ENCODE measurements at places on chromosomes 3 and 15. TPM values are rescaled to one million over a fixed set of nuclear protein-coding genes. Genes with fewer than 3 reads are reported as not detected.

The MAGEF1 gene
- total RNA-seq: 25.0 TPM

The SKOR1 gene
- total RNA-seq: 1.3 TPM

The CNTN4 gene
- 80.0 TPM for total RNA-seq

The PIERCE2 gene
- total RNA-seq: 0.85 TPM

The LYZL4 gene
- total RNA-seq: not detected

The TRIM71 gene
- total RNA-seq: 0.40 TPM

The APOD gene
- total RNA-seq: 6,445 TPM

The GRAMD1C gene
- 3.0 TPM for total RNA-seq

The CFAP161 gene
- not detected for total RNA-seq

The PLXND1 gene
- total RNA-seq: 319 TPM

The MASP1 gene
- 6.3 TPM for total RNA-seq

The PRSS50 gene
- total RNA-seq: 0.13 TPM

The MYLK gene
- 51.1 TPM for total RNA-seq

The PLA2G4D gene
- not detected for total RNA-seq

The MLF1 gene
- total RNA-seq: 21.1 TPM

The TJP1 gene
- 465 TPM for total RNA-seq

The PLCH1 gene
- 4.5 TPM for total RNA-seq

The SKIL gene
- 85.2 TPM for total RNA-seq

The PLEKHO2 gene
- total RNA-seq: 62.9 TPM

DNA sequence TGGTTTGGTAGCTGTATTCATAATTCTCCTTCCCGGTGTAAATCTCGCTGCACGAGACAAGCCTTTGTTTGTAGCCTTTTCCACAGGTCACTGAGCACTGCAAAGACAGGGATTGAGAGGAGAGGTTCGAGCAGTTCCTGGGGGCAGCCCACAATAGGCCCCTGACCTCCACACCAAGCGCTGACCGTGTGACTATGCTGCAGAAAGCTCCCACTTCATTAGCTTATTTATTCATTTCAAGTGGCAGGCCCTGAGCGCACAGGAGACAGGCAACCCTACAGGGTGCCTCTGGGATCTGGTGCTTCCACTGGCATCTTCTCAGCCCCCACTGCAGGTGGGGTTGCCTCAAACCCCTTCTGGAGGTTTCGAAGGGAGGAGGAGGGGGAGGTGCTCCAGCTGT, 140.9 kb downstream of the ADAMTS9 start:
- DNase-seq: no peak

DNA sequence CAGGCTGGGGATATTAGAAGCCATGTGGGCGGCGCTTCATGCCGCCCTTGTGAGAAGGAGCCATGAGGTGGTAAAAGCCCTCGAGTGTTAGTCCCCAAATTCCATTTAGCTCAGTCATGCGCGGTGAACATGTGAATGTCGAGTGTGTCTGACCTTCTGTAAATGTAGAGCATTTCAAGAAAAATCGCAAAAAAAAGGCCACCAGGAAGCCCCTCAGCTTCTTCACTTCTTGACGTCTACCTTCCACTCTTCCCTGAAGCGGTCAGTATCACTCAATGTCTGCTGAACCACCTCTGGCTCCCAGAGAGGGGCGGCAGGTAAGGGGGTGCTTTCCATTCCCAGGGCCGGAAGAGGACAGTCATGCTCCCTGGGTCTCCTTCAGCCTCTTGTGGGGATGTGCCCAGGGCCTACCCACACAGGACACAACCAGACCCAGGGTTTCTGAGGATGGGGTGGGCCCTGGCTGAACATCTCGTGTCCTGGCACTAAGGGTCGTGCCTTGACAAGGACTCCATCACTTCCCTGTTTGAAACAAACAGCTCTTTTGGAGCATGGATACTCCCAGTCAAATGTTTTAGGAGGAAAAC, 274.9 kb downstream of the FAM43A start:
- DNase-seq: no peak

GRCh38 chr3:28846971-28847478, 433.8 kb upstream of the RBMS3 start:
- no peak for DNase-seq

DNA sequence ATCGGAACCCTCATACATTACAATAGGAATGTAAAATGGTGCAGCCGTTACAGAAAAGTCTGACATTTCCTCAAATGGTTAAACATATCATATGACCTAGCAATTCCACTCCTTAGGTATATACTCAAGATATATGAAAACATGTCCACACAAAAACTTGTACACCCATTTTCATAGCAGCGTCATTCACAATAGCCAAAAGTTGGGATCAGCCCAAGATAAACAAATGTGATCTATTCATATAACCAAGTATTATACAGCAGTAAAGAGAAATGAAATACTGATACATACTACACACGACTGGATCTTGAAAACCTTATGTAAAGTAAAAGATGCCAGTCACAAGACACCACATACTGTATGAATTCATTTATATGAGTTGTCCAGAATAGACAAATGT, 102.4 kb downstream of the MSL2 start:
- DNase-seq: no peak

GRCh38 chr3:171230865-171231264, 204.3 kb upstream of the SLC2A2 start:
- no peak for DNase-seq

DNA sequence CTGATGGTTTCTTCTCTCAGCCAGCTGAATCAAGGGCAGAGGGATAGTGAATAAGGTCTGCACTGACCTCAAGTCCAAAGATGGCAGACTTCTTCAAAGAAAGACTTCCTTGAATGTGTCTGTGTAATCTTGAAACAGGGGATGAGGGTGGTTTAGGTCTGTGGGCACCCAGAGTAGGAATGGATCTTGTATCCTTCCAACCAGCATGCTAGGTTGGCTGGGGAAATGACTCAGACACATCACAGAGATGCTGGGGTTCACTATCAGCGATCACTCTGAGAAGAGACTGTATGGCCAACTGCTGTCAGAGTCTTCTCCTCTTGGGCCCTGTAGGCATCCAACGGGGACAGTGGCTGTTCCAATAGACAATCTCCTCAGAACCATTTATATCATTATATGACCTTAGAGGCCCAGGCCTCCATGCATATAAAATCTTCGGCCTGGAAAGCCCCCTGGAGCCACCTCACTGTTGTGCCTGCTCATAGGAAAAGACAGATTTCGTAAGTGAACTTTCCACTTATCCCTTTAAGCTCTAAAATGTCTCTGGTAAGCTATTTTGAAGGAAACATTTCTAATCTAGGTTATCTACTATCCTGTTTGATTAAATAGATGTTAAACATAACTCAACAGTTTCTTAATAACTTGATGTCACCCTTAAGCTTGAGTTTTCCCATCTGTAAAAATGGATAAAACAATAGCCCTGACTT, 58.5 kb downstream of the TIPARP start:
- no peak for DNase-seq

GRCh38 chr3:85535517-85535916, 576.7 kb downstream of the CADM2 start:
- no peak for DNase-seq

GRCh38 chr3:80618295-80619256, 850.8 kb upstream of the ROBO1 start:
- DNase-seq: no peak

- no peak for DNase-seq
Observed at GRCh38 chr15:94272251-94272898, 41.0 kb downstream of the MCTP2 start.

- DNase-seq: no peak
Observed at GRCh38 chr3:82030916-82031315, 269.5 kb upstream of the GBE1 start.

DNA sequence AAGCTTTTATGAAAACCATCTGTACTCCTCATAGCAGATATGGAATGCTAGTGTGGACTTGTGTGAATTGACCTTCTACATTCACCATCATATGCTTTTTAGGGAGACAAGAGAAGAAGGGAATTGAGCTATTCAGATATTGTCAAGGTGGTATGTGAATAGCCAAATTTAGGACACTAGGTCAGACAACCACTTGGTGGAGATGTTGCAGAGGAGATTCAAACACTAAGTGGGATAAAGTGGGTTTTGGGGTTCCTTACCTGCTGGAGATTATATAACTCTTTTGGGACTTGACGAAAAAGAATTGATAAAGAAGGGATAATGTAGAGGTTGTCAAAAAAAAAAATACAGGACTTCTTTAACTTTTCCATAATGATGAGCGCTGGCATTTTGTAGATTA, 231.8 kb upstream of the THRB start:
- no peak for DNase-seq

GRCh38 chr15:46242935-46243334, 608.1 kb downstream of the SQOR start:
- no peak for DNase-seq

DNA sequence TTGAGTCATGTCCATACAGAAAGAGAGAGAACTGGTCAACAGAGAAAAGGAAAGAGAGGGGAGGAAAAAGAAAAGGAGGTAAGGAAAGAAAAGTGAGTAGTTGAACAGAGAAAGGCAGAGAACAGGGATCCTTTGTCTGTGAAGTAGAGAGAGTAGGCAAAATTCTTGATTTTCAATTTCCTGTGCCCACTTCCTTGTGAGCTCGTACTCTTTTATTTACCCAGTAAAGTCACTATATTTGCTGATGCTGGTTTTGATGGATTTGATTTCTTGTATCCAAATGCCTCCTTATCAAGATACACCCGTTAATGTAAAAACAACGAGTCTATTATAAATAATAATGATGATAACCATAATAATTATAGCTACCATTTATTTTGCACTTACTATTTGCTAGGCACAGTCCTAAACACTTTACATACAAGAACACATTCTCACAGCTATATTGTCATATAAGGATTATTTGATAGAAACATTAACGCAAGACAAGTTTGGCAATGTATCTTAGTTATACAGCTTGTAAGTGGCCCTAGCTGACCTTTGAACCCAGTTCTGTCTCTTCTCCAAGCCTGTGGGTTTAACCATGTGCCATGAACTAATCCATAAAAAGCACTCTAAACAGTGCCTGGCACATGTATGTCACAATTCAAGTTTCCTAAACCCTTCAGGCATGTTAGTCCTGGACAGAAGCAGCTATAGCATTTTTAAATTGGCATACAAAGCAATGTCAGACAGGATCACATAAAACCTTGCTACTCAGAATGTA, 6.7 kb upstream of the P2RY1 start:
- no peak for DNase-seq

DNA sequence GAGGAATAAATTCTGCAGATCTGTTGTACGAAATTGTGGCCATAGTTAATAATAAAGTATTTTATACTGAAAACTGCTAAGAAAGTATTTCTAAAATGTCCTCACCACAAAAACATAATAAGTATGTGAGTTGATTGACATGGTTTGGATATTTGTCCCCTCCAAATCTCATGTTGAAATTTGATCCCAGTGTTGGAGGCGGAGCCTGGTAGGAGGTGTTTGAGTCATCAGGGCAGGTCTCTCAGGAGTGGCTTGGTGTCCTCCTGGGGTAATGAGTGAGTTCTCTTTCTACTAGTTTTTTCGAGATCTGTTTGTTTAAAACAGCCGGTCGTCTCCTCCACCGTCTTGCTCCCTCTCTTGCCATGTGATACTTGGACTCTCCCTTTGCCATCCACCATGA, 424.1 kb upstream of the KCNMB2 start:
- DNase-seq: no peak

- no peak for DNase-seq
Observed at GRCh38 chr3:98986073-98986472, 84.6 kb upstream of the DCBLD2 start.

GRCh38 chr15:52352086-52352485, 56.5 kb upstream of the MYO5C start:
- no peak for DNase-seq

DNA sequence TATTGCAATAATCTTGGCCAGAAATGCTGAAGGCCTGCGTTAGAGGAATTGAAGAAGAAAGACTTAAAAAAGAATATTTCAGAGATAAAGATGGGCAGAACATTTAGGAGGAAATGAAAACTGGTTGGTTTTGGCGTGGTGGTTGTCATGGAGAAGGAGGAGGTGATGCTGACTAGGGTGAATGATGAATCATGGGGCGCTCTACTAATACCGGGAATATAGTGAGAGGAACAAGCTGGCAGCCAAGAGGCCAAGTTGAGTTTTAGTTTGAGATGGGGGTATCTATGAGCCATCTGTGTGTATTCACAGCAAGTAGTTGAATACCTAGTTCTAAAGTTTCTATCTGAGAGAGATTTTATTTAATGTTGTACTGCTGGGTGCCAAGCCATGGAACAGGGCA, 6.8 kb upstream of the GAP43 start:
- DNase-seq: no peak

- peak; percentile 65 for DNase-seq
Observed at GRCh38 chr15:69161079-69161877, 843 bp downstream of the GLCE start.

- DNase-seq: no peak
Observed at GRCh38 chr3:4191971-4192370, 111.2 kb upstream of the SETMAR start.

- DNase-seq: no peak
Observed at GRCh38 chr3:21642433-21642832, 108.6 kb downstream of the ZNF385D start.

GRCh38 chr3:111976254-111976653, 2.6 kb upstream of the ABHD10 start:
- DNase-seq: no peak

GRCh38 chr3:186515125-186515524, 29.1 kb downstream of the CRYGS start:
- DNase-seq: no peak

- no peak for DNase-seq
Observed at GRCh38 chr3:160049038-160049437, 60.4 kb downstream of the IL12A start.

- no peak for DNase-seq
Observed at GRCh38 chr15:89851673-89852341, 37.2 kb upstream of the ANPEP start.

GRCh38 chr3:101827211-101828174, 21.8 kb upstream of the NFKBIZ start:
- peak; percentile 86 for DNase-seq

DNA sequence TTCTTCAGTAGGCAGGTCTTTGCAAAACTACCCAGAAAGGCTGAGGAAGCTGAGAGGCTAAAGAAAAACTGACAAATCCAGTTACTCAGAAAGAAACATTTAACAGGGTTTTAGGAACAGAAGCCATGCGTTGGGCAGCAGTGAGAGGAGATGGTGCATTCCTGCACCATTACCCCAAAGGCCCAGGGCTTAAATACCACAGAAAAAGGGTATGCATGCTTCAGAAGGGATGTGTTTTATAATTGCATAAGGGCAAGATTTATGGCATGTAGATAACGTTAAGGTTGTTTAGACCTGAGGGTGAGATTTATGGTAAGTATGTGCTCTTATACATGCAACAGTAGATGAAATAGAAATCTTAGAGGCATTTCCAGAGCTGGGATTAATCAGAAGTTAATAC, 10.0 kb downstream of the C3orf52 start:
- DNase-seq: no peak
